ENCODE measurements at places on chromosomes 3 and 15.

GRCh38 chr3:47536221-47536891, 22.8 kb upstream of the ELP6 start:
- peak; percentile 68 for DNase-seq

- no peak for DNase-seq
Observed at GRCh38 chr15:78360367-78360801, 20.2 kb downstream of the CRABP1 start.

DNA sequence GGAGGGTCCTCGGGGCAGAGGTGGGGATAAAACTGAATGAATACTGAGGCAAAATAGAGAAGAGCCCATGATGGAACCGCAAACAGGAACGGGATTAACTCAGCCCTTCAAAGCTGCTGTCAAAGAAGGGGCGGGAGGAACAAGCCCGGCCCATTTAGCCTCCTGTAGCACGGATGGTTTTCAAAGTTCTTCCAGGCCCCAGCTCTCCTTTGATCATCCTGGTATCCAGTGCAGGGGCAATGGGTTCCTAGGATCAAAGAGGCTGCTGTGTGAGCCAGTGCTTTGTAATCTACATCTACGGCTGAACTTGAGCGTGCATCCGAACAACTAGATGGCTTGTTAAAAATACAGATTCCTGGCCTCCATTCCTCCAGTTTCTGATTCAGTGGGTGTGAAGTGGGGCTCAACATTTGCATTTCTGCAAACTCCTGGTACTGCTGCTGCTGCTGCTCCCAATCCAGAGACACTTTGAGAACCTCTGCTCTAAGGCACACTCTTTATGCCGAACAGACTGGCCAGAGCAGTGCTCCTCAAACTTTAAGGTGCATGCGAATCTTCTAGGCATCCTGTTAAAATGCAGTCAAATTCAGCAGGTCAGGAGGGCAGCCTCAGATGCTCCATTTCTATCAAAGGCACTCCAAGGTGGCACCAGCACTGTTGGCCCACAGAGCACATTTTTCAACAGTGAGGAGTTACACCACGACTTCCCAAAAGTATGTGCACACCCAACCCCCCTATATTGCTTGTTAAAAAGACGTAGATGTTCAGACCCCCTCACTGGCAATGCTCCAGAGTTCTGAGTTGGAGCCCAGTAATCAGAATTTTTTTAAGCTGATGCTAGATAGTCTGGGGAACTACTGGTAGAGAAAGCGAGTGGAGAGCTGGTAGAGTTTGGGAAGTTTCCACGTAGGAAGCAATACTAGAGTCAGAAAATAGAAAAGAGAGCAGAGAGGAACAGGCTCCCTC, 5.6 kb downstream of the GALNT15 start:
- no peak for DNase-seq

DNA sequence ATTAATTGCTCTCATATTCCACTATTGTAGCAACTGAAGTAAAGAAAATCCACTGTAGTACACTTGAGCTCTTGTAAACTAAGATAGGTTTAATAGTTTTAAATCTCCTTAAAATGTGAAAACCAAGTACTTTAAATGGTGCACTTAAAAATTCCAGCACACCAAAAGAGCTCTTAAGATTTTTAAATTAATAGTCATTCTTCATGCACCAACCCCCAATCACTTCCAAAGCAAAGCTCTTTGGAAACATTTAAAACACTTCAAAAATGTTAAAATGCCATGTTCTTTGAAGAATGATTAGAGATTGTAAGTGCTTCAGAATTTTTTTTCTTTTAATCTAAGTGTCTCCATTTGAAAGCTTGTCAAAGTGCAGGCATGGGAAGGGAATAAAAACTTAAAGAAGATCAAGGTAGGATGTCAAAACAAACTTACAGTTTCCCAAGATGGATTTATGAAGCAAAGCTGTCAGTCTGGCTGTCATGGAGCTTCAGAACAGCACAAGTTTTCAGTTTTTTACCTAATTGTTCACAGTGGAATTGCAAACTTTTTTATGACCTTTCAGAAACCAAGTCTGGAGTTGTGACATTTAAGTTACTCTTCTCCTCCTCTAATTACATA, 84.3 kb downstream of the ARPP21 start:
- no peak for DNase-seq

- peak; percentile 55 for DNase-seq
Observed at GRCh38 chr3:62676689-62677271, 198.4 kb downstream of the CADPS start.

DNA sequence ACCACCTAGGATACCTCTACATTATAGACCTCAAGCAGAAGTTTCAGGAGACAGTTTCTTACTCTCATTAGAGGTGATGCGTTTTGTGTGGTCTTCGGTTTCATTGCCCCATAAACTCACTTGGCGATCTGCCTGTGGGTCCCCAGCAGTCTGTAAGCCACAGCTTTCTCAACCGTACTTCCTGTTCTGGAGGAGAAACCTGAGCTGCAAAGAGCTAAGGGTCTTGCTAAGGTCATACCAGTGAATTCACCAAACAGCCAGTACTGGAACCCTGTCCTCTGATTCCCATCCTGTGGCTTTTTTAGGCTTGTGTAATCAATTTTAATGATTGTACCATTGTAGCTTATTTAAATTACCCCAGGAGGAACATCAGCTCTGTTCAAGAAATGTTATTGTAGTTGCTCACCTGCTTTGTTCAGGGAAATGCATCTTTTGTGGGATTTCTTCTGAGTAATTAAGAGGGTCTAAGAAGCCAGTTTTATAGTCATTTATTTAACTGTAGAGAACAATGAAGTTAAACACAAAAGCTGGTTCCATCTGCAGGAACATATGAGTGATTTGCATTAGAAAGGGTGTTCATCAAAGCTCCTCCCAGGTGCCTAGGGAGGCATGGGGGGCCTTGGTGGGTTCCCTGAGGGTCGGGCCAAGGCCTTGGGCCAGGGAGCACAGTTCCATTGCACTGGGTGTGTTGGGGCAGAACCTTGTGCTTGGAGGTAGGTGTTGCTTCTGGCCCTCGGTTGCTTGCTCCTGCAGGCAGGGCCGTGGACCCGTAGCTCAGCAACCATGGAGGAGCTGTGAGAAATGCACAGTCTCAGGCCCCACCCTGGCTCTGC, 69.6 kb downstream of the APBA2 start:
- no peak for DNase-seq

GRCh38 chr3:67349551-67350174, 304.7 kb downstream of the SUCLG2 start:
- DNase-seq: no peak

DNA sequence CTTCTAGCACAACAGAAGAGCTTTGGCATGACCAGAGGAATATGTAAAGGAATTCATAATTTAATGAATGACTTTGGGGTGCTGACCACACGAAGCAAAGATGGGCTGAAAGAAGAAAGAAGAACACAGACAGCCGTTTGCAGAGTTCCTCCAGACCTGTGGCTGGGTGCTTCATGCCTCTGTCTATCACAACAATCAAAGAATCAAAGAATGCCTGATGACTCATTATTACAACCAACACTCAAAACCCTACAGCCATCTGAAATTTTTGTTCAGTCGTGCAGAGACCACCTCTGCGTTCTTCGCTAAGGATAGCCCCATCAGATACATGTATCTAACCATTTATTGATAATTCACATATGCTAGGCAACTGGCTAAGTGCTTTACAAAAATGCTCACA, 129.0 kb upstream of the PRICKLE2 start:
- DNase-seq: no peak

GRCh38 chr15:65896236-65896635, 26.9 kb downstream of the RAB11A start:
- DNase-seq: no peak

DNA sequence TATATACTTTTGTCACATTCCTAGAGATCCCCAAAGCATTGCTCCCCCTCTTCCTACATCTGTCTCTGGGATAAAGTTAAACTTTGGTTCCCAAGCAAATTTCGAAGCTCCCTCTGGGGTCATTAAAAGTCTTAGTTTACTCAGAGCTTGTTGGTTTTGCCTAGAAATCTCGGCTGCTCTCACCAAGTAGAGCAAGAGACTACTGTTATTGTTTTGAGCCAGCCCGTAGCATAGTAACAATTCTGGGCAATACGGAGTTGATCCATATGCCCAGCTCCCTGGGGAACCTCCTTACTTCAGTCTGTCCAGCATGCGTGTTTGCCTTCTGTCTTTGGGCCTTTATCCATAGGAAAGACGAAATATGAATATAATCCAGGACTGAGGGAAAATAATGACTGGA, 10.0 kb upstream of the P3H2 start:
- no peak for DNase-seq

DNA sequence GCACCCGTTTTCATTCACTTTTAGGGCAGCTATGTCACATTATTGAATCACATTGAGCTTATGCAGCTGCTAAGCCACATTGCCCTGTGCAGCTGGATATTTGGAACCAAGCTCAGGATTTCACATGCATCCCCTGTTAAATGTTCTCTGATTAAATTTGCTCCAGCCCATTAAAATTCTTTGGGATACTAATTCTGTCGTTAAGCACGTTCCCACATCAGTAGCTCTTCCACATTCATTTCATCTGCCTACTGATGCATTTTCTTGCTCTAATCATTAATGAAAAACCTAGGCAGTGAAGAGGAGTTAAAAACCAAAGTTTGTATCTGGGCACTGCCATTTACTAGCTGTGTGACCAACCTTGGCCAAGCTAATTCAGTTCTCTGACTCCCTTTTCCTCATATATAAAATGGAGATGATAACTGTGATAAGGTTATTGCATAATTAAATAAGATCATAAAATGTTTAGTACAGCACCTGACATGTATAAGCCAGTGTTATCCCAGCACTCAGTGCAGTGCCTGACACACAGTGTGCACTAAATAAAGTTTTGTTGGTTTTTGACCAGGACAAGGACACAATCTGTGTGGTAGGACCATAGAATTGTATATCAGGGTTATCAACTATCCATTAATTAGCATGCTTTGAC, 222.2 kb upstream of the ATP11B start:
- DNase-seq: no peak

DNA sequence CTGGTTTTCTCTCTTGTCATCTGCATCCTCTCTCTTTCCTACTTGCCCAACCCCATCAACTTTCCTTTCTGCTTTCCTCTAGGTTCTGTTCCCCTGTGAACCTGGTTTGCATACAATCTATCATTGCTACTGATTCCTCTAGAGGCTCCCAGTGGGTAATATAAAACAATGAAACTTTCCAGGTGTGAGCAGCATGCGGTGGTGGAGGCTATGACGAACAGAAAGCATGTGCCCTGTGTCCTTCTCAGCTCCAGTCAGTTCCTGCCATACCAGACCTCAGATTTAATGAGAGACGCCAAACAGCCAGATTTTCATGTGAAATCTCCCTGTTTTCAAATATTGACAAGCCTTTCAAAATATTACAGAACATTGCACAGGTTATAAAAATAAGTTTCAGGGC, 3.5 kb upstream of the ACAP2 start:
- DNase-seq: no peak

GRCh38 chr3:106242781-106243180, 374.0 kb upstream of the CBLB start:
- DNase-seq: peak; percentile 5

GRCh38 chr15:85412956-85413854, 32.8 kb downstream of the AKAP13 start:
- DNase-seq: no peak

- no peak for DNase-seq
Observed at GRCh38 chr3:106699122-106699521, 678.1 kb upstream of the CCDC54 start.

DNA sequence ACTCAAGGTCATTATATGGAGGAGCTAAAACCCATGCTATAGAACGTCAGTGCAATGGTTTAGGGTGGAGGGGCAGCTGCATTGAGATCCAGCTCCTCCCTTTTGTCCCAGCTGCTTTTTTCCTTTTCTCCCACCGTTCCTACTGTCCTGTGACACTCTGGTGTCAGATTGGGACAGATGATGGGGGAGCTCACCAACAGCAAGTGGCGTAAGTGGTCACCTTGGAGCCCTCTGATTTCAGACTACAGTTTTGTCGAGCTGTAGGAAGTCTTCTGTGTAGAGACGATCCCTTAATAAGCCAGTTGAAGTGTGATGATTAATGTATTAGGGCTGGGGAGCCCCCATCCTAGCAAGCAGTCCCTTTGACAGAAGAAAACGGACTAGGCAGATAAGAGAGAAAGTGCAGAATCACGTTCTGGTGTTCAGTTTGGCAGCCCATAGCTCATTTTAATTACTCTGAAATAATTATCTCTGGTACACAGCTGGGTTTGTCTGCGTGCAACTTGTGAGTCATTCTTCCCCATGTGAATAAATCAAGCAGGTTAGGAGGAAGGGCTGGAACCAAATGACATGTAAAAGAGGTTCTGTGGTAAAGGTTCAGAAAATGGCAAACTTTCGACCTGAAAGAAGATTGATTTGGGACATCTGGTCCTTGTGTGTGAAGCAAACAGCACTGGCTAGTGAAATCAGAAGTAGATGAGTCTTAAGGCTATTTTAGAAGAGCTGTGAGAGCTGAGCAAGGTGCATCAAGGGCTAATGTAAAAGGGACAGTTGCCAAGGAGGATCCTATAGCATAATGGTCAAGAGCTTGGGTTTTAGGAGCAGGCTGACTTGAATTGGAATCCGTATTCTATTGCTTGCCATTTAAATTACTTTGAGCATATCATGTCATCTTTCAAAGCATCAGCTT, 241.4 kb downstream of the EDEM1 start:
- peak; percentile 15 for DNase-seq

GRCh38 chr3:184899953-184900595, 88.1 kb downstream of the VPS8 start:
- no peak for DNase-seq

GRCh38 chr3:183038757-183039156, 58.4 kb upstream of the DCUN1D1 start:
- DNase-seq: no peak

DNA sequence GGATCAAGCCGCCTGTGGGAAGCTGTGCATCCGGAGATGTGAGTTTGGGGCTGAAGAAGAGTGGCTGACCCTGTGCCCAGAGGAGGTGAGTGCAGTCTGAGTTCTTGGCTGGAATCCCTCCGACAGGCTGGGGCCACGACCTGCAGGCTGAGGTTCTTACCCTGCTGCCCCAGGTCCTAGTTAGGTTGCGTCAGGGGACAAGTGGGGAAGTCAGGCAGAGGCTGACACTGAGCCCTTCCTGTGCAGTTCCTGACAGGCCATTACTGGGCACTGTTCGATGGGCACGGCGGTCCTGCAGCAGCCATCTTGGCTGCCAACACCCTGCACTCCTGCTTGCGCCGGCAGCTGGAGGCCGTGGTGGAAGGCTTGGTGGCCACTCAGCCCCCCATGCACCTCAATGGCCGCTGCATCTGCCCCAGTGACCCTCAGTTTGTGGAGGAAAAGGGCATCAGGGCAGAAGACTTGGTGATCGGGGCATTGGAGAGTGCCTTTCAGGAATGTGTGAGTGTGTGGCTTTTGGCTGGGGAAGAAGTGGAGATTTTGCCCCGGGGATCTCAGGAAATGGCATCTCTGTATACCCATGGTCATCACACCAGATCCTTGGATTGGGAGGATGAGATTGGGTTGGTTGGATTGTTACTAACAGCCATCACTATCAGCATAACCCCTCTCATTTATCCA, 1.3 kb downstream of the PPM1M start:
- DNase-seq: no peak

DNA sequence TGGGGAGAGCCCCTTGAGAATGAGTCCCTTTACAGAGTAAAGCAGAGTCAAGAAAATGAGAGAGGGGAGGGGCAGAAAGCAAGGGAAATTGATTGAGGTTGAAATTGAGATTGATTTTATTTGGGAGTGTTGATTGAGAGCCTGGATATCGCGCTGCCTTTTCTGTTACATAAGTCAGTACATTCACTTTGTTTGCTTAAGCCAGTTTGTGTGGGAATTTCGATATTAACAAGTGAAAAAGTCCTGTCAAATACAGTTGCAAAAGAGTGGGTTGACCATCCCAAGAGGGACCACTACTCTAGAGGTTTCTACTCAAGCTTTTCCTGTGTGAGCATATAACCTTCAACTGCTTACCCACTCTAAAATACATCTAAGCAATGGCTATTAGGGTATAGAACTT, 331.4 kb upstream of the AZI2 start:
- DNase-seq: no peak

GRCh38 chr3:48244461-48244860, 3.6 kb downstream of the ZNF589 start:
- DNase-seq: no peak

Measured in spinal cord (tissue), 10 donors.